Stimulated activated naive CD8-positive, alpha-beta T cell treated with anti-CD3 and anti-CD28 coated beads, Interleukin-15, amount 100 ng/mL, for 72 hours (primary cell): ENCODE measurements at places on chromosomes 11 and 22.
A peak's percentile ranks its signal among the peaks of the same experiment; 100 is the strongest.

DNA sequence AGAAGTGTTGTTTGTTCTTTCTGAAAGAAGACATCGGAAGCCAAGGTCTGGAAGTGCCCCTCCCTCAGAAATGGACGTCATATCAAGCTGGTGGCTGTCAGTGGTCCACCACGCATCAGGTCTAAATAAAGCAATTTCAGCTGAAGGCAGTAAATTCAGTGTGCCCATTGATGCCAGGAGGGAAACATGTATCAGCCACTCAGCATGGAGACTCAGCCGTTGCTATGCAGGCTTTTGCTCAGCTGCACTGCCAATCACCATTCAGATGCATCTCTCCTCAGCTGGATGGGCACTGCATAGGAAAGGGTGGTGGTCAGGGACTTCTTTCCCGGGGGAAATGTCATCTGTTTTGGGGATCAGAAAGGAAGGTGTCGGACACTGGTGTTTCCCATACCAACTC, 878.2 kb downstream of the NTM start:
- no peak for DNase-seq

GRCh38 chr11:103109818-103110388, 677 bp downstream of the DYNC2H1 start:
- DNase-seq = peak; percentile 15

DNA sequence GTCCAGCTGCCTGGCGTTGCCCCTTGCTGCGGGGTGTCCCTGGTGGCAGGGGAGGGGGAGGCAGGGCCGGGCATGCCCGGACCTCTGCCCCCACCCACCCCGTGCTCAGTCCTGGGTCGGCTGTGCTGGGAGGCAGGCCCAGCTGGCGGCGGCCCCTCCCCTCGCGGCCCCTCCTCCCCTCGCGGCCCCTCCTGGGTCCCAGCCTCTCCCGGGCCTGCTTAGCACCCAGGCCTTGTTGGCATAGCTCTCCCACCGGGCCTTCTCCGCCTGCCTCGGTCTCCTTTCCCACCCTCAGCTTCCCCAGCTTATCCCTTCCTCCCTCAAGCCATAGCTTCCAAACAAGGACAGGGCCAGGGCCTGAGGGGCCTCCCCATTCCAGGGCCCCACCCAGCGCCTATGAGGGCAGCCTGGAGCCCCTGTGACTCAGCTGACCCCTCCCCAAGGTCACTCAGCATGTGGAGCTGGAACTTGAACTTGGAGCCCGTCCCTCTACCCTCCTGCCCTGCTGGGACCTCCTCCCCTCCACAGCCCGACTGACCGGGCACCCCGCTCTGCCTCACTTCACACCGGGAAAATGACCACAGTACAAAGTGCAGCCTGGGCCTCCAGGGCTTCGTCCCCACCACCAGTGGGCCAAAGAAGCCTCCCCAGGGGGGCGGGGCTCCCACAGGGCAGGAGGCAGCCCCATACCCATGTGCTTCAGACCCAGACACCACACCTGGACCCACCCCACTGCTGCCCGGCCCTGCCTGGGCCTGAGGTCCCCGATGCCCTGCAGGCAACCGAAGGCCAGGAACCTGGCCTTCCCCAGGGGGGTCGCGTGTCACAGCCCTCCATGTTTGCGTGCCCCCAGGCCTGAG, 1.2 kb downstream of the EPS8L2 start:
- DNase-seq = no peak

- no peak for DNase-seq
Measured at GRCh38 chr11:44226945-44227344, 83.0 kb downstream of the ALX4 start.

DNA sequence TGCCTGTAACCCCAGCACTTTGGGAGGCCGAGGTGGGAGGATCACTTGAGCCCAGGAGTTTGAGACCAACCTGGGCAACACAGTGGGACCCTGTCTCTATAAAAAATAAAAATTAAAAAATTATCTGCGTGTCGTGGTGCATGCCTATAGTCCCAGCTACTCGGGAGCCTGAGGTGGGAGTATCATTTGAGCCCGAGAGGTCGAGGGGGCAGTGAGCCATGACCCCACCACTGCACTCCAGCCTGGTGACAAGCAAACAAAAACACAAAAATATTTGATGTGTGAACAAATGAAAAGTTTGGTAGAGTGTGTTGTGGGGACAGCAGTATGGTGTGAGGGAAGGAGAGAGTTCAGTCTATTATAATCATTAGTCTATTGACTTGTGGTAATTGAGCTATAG, 90.8 kb upstream of the PARVA start:
- DNase-seq = no peak

DNA sequence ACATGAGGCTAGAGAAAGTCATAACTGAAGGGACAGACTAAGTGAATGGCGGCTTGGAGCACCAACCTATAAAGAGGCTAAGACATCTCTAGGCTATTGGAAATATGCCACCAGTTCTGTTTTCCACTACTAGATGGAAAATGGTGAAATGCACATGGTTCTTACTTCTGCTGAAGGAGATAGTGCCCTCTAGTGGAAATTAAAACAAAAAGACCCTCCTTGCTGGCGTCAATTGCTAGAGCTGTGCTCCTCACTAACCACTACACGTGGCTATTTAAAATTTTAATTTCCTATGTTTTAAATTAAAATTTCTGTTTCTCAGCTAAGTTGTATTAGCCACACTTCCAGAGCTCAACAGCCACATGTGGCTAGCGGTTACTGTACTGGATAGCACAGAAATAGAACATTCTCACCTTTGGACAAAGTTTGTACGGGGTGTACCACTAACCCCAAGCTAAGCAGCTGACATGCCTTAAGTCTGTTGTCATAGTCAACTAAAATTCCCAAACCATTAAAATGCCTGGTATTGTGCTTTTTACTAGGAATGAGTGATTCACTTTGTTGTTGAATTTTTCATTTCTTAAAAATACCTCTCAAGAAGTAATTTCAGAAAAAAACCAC, 34.1 kb upstream of the CALCA start:
- peak; percentile 14 for DNase-seq

GRCh38 chr11:126573325-126573978, 218.0 kb downstream of the ST3GAL4 start:
- no peak for DNase-seq

DNA sequence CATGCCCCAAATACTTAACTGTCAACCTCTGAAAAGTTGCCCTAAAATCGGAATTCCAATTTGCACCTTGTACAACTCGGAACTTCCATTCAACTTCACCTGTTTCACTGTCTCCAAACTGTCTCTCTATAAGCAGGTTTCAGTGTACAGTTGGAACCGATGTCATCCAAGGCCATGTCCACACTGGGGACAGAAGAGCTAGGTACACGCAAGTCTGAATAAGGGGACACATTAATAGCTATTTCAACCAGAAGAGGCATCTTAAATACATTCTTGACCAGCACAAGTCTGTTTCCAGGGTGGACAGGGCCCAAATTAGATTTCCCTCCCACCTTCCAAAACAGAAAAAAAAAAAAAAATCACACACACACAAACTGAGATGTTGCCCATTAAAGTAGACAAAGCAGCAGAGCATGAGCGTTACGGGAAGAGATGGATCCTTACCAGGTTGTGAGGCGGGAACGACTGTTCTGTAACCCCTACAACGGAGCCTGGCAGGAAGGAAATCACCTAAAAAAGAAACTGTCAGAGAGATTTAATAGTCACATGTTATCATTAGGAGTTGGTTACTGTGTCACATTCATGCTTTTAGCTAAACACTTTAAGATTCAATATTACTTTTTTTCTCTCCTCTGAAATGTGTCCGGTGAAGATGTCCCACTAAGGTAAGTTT, 1.7 kb downstream of the CREBZF start:
- DNase-seq = peak; percentile 19

DNA sequence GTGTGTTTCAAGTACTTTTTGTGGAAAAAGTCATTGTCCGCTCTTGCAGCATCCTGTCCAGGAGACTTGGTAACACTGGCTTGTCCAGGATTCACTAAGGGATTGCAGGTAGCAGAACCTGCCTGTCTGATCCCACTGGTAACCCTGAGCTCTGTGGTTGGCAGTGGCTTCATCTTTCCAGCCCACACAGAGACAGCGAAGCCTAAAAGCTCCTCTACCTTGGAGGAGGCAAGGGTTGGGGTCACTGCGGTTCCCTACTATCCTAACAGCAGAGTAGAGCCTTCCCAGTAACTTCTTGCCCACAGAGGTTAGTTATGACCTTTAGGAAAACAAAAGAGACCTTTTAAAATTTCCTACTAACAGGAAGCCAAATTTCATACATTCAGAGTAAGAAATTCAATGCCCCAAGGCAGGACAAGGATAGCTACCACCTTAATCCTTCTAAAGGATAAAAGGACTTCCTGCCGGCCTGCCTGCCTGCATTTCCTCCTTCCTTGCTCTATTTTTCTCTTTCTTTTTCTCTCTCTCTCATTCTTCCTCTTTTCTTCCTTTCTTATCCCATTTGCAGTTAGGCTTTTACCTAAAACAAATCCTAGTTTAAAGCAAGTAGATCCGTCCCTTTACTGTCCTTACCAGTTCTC, 8.4 kb upstream of the RCN1 start:
- no peak for DNase-seq

GRCh38 chr22:28179392-28179791, 260.3 kb upstream of the PITPNB start:
- DNase-seq = no peak

DNA sequence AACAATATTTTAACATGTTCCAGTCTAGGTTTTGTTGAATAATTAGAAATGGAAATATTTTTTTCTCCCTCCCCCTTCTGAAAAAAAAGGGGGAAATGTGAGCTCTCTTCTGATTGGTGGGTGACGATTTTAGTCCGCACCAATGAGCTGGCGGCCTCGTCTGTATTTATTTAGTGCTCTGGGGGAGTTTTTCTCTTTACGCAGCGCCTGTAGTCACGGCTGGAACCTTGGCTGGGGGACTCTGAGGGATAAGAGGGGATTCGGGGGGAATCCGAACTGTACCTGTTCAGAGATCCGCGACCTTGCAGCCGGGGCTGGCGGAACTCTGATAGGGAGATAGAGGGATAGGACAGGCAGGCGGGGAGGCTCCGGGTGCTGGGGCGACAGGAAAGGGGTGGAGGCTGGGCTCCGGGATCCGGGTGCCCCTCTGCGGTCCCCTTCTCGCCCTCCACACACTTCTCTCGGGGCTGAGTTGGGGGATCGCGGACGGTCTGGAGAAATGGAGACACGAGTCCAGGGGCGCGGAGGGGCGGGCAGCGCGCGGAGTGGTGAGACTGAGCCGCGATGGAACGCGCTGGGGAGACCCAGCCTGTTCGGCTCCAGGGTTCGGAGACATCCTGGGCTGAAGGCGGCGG, 99.7 kb upstream of the HSD17B12 start:
- no peak for DNase-seq

- no peak for DNase-seq
Measured at GRCh38 chr11:94449437-94449836, 44.2 kb downstream of the MRE11 start.

DNA sequence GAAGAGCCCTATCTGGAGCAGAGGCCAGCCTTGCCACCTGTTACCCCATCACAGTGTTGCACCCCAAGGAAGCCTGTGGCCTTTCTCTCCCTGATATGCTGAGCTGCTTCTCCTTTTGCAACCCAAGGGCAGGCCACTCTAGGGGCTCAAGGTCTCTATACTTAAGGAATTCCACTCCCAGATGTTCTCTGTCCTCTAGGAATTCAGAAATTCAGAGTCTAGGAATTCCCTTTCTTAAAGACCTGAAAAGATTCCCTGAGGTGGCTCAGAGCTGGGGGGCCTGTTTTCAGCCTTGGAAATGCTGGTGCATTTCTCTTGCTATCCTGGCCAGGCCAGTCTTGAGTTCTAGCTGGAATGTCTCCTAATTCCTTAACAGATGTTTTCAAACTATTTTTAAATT, 68.0 kb upstream of the OLFML1 start:
- no peak for DNase-seq

- no peak for DNase-seq
Measured at GRCh38 chr11:130246738-130247137, 68.0 kb downstream of the ZBTB44 start.

- no peak for DNase-seq
Measured at GRCh38 chr11:46293641-46294103, 16.2 kb downstream of the CREB3L1 start.

GRCh38 chr11:84905411-84905810, 721.7 kb downstream of the DLG2 start:
- no peak for DNase-seq

DNA sequence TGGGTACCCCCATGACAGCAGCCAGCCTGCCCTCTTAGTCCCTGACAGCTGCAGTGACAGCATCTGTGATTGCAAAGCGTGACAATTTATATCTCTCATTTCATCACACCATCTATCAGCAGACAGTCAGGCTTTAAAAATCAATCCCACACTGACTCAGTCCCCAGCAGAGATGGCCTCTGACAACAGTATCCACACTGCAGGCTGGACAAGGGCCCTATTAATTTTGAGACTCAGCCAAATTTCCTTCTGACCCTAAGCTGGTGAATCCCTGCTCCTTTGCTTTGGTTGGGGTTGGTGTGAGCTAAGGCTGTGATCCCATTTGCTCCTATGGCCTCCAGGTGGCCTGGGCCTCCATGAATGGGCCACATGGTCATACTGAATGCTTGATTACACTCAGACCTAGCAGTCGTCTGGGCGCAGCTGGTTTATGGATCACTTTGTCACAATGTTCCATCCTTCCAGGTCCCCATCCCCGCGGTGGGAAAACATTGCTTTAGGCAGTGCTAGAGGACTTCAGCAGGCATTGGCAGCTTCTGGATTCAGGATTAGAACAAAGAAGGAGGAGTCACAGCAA, 68.2 kb upstream of the B3GAT1 start:
- DNase-seq = no peak

GRCh38 chr22:42937164-42937843, 77.6 kb downstream of the PACSIN2 start:
- peak; percentile 37 for DNase-seq

DNA sequence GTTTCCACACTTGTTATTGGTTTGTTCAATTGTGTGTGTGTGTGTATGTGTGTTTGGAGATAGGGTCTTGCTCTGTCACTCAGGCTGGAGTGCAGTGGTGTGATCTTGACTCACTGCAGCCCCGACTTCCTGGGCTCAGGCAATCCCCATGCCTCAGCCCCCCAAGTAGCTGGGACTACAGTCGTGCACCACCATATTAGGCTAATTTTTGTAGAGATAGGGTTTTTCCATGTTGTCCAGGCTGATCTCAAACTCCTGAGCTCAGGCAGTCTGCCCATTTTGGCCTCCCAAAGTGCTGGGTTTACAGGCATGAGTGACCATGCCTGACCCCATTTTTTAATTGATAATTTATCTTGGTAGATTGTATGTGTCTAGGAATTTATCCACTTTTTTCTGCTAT, 263.7 kb downstream of the DYNC2H1 start:
- DNase-seq = no peak

- no peak for DNase-seq
Measured at GRCh38 chr22:19103880-19104821, 18.1 kb downstream of the DGCR2 start.
